Hippocampal formation (tissue), 2 donors: ENCODE measurements at places on chromosomes 11 and 22.

DNA sequence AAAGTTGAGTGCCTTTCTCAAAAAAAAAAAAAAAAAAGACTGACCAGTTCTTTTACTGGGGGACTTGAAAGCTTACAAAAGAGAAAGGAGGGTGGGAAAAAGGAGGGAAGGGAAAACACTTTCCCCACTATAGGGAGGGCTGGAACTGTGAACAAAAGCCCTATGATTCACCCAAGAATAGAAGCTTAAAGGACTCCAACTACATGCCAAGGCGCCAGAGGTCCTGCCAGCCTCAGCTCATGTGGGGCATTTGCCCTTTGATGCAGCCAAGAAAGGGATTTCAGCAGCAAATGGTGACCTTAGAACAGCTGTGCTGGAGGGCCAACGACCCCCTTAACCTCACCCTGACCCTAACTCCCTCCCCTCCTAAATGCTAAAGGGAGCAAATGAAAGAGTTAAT is 160.0 kb downstream of the NTM start:
- DNase-seq = peak; percentile 87

DNA sequence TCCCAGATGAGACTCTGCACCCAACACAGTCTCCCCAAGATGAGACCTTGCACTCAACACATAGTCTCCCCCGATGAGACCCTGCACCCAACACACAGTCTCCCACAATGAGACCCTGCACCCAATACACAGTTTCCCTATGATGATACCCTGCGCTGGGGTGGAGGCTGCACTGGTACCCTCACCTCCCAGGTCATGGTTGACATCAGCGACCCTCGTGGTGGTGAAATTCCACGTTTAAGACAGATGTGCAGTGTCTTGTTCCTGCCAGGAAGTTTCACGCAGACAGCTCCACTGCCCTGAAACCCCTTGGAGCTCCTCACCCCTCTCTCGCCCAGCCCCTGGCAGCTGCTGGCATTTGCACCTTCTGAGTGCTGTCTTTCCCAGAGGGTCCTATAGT is 9.5 kb downstream of the MUC5AC start:
- DNase-seq = no peak

DNA sequence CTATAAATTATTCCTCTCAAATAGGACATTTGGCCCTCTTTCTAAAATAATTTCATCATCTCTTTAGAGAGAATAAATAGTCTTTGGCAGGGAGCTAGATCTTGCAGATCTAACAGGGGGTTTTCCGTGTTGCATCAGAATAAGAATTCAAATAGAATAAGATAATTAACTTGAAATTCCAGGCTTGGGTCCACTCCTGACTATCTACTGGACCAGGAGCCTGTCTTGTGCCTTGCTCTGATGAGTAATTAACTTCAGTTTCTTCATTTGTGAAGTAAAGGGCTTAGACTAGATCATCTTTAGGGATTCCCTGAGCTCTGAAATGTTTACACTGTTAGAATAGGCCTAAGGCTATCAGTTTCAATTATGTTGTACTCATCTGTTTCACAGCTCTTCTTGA is 23.5 kb upstream of the TMEM123 start:
- DNase-seq = no peak

DNA sequence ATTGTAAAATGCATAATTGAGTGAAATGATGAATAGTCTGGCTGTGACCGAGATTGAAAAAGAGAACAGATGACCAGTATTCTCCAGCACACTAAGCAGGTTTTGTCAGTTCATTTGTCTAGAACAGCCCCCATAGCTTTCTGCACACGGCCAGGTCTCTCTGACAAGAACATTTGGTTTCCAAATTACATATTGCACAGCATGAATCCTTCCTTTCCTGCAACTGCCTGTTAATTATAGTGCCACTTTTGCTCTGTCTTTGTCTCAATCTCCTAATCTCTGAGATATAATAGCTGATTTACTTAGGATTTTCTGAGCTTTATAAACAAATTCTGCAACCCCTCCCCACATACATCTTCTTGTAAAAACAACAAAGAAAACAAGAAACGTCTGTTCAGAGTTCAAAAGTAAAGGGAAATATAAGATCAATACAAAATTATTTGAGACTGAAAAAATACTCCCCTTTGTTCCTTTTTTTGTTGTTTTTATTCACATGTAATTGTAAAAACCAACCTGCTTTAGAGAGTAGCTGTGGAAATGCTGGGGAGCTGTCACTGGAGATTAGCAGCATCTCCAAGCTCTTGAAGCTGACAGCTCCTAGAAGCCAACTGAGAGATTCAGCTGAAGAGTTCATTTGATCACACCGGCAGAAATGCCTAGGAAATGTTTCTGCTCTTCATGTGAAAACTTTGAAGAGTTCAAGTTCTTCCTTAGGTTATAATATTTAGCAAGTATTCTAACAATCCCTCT is 998.1 kb downstream of the DLG2 start:
- no peak for DNase-seq

DNA sequence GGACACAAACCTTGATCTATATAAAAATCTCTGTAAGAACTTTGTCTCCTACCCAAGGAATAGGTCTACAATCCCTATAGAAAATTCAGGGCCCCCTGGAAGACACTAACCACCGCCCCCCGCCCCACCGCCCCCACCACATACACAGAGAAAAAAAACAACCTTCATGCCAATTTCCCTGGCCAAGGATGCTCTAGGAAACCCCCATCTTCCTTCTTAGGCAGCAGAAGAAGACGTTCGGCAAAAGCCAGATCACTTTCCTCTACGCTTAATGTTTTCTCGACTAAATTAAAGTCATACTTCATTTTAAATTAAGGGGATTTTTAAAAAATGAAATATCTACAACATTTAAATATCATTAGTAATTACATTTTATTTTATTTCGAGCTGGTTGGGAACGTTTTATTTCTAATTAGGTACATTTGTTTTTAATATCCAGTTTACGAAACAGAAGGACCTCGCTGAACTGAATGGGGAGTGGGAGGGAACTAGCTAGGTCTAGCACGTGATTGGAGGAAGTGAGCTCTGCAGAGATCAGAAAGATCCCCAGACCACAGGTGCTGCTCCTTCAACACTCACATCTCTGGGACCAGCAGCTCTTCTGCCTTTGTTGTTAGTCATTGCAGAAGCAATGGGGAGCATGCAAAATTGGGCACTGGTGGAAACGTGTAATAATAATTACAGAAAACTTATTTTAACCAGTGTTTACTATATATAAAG is 472.3 kb downstream of the MN1 start:
- no peak for DNase-seq

GRCh38 chr22:26887456-26887855 is 230.1 kb downstream of the MIAT start:
- no peak for DNase-seq

GRCh38 chr11:70503468-70504221 is 105.3 kb downstream of the CTTN start:
- DNase-seq = no peak

GRCh38 chr11:118679483-118679882 is at the start of gene TREH:
Gene TREH (minus strand): TSS chr11:118679650. CDS start chr11:118679627, 23 bp downstream.
- DNase-seq = no peak

- no peak for DNase-seq
Observed at GRCh38 chr11:27600656-27601055, 94.1 kb upstream of the LIN7C start.

GRCh38 chr11:45563171-45563570 is 102.3 kb downstream of the CHST1 start:
- no peak for DNase-seq

DNA sequence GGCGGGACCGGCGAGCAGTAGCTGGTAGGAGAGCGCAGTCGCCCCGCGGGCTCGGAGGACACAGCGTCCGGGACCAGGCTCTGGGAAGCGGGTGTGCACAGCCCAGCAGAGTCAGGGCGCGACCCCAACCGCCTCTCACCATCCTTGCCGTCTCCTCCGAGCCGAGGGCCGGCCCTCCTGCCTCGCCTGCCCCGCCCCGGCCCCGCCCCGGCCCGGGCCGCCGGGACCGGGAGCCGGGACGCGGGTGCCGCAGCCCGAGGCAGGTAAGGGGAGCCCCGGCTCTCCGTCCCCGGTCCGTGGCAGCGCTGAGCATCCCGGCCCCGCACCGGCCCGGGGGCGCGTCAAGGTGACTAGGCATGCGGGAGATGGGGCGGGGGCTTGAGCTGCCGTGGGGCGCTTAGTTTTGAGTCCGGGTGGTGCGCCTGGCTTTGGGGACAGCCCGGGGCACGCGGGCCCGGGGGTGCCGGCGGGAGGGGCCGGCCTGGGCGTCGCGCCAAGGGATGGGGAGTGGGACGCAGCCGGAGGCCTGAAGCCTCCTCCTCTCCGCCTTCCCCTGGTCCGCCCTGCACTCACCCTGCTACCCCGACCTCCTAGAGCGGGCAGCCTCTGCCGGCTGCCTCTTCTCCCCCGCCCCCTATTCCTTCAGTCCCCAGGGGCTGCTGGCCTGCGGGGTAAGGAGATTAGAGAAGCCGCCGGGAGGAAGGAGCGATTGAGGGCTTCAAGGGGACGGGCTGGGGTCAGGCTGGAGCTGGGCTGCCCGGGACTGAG is at the start of gene ABCG4:
TSS of gene ABCG4 (plus strand) at position 35 of the 768 bp plus-strand sequence. CDS start 914 bp downstream, outside the sequence.
- DNase-seq = no peak

GRCh38 chr11:131859538-131860210 is 489.3 kb downstream of the NTM start:
- DNase-seq = no peak

DNA sequence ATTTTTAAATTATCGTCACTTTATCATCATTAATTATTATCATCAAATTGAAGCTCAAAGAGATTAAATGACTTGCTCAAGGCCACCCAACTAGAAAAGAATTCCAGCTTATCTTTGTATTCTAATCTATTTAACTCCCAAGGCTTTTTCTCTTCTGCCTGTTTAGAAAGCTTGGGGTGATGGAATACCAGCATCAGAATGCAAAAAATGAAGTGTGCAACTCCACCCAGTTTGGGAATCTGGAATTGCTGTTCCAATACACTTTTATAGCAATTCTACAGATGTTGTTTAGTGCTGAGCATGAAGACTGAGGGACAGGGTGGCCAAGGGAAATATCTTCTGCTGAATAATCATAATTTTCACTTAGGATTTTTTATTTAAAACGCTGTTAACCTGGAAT is 97.2 kb upstream of the FIBIN start:
- no peak for DNase-seq

- DNase-seq = no peak
Observed at GRCh38 chr11:74923125-74923524, 25.8 kb downstream of the XRRA1 start.

DNA sequence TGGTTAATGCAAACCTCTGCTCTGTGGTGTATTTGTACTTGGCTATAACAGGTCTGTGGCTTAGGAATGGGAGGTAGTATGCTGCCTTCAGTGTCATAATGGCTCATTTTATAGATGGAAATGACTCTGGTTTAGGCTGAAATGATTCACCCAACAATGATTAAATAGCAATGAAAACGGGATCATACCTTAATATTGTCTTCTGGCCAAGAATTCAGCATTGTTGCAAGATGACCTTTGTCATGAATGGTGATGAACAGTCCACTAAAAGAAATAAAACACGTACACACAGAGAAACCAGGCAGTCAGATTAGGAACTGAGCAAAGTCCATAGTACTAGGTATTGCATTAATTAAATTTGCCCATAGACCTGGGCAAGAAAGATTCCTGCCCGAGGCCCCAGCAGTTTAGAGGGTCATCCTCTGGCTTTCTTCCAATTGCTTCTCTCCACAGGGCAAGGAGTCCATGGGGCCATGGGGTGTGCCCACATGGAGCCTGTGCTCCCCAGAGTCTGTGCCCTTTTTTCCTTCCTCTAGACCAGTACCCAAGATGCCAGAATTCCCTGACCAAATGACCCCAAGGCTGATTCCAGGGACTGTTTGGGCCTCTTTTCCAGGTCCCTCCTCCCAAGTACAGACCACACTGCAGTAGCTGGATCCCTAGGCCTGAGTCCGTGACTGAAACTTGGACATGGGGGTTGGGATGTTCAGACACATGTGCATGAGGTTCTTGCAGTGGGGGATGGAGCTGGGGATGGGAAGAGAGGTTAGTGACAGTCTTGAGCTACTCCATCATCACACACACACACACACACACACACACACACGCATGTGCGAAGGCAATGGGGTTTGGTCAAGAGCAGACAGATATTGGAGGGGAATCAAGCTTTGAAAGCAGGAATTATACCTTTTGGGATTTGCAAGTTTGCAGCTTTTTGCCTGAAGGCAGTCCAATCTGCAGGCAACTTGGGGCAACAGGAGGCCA is 134.2 kb downstream of the CCDC81 start:
- no peak for DNase-seq

DNA sequence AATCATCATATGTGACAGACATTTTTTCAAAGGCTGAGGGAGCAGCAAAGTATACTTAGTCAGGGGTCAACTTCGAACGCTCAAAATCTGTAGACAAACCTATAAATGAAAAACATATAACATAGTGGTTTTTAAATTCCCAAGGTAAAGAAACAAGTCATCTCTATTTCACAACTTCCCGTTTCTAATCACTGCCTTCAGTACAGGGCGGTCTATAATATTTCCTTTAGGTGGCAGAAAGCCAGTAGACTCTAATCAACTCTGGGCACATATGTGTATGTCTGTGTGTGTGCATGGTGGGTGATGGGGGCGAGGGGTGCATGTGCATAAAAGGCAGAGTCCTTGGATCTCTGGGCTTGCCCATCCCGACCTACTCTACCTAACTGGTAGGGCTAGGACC is 55.0 kb upstream of the ARFGAP3 start:
- no peak for DNase-seq

DNA sequence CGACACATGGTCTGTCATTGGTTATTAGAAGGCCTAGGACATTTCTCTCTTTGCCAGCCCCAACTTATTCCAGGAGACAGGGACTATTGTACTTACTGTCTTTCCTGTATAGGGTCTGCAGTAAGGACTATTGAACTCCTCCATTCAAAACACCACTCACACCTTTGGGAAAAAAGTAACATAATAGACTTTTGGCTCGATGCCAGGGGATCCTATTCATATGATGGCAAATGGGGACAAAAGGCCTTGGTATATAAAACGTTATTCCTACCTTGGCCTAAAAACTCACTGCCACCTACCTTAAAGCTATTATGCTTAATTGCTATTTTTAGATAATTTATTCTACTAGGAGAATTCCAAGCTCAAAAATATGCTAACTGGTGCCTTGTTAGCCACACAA is 6.3 kb upstream of the NDUFC2 start:
- DNase-seq = no peak

DNA sequence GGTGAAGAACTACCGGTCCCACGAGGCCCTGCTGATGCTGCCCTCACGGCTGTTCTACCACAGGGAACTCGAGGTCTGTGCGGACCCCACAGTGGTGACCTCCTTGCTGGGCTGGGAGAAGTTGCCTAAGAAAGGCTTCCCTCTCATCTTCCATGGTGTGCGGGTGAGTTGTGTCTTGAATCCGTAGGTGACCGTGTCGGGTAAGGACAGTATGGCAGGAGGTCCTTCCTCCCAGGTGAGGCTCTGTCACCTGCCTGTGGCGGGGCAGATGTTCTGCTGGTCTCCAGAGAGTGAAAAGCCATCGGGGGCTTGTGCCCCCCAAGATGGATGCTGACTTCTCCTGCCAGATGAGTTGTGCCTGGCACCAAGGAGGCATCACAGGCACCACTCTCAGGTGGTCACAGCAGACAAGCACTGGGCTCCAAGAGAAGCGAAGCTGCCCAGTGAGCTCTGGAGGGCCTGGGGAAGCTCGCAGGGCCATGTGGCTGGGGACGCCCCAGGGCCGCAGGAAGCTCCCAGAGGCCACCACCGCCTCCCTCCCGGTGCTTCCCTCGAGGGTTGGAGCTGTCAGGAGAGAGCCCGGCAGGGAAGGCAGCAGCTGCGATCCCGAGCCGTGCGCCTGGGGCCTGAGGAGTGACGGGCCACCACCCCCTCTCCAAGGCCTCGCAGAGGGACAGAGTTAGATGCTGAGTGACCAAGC is 17.3 kb upstream of the PANX2 start:
- DNase-seq = no peak
